Frontal cortex (tissue), 4 donors: ENCODE measurements at places on chromosomes 5 and 9. TPM values are rescaled to one million over a fixed set of nuclear protein-coding genes. Genes with fewer than 3 reads are reported as not detected.

DNA sequence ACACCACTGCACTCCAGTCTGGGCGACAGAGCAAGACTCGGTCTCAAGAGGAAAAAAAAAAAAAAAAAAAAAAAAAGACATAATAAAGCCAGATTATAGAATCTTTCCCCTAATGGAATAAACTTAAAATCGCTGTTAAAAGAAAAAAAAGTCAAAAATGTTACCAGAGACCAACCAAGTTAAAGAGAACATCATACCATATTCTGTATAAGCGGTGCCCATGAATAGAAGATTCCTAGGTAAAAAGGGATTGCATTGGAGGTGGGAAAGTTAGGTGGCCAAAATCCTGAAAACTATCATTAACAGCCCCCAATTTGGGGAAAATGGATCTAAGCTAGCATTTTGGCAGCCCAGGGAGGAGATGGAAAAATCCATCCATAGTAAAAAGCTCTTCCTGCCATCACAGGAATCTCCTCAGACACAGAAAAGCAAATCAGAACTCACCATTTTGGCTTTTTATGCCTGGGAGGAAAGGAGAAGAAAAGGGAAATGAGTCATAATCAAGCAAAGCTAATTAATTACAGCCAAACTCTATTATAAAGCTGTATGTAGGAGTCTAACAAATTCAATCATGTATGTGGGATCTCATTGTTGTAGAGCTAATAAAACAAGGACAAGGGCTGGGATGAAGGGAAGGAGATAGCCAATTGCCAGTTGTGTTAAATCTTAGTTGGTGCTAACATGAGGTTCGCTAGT, 363.8 kb downstream of the ARL15 start:
- no peak for DNase-seq

PRDM9 gene
- total RNA-seq: not detected

TRAF1 gene
- total RNA-seq: 1.6 TPM

DNA sequence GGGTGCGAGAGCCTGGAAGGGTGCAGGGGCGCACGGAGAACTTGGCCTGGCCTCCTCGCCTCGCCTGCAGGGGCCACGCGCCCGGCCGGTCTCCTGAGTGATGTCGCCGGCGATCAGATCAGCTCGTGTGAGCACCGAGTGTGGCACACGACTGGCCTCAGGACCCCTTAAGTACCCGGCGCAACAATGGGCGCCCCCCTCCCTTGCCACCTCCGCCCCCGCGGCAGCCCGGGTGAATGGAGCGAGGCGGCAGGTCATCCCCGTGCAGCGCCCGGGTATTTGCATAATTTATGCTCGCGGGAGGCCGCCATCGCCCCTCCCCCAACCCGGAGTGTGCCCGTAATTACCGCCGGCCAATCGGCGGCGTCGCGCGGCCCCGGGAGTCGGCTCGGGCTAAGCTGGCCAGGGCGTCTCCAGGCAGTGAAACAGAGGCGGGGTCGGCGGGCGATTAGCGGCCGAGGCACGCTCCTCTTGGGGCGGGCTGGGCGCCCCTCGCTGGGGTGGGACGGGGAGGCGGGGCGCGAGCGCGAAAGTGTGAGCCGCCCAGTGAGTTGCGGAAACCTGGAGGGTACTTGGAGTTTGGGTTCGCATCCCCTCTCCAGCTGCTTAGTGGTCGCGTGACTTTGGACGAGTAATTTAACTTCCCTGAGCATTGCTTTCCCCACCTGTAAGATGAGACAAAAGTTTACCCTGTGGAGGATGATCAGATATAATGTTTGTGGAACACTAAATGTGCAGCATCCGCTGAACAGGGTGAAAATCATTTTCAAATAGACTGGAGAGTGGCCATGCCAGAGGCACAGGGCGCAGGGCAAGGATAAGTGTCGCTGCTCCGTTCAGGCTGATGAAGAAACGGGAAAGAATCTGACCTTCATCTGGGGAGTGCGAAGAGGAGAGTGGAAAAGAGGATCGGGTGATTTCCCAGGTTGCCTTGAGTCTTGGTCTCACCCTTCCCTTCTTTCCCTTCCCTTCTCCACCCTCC, at the start of gene NEUROG1:
Gene NEUROG1, minus strand, starts transcription at position 145 of the 982 bp plus-strand sequence. CDS start 274 bp downstream, outside the sequence.
- DNase-seq: no peak

DNA sequence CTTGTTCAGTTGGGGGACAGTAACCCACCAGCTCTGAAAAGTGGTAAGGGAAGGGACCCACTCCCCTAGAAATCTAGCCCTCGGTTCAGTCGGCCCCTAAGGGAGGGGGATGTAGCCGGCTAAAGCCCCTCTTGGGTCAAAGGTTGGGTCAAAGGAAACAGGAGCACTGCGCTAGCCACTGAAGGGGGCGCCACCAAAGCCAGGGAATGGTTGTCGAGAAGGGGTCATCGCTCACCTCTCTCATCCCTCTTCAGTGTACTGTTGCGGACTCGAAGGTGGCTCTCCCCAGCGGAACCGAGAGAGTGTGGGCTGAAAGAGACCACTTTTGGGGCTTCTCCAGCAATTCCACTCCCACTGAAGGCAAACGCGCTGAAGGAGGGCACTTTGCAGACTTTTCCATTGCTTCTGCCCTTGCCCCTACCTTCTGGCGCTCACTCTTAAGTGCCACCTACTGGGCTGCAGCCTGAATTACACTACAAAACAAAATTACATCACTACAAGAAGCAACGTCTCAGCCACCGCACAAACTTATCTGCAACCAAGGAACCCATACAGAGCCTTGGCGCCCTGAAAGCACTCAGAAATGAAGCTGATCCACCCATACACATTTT, 396.9 kb downstream of the PDE4D start:
- no peak for DNase-seq

N4BP3 gene
- total RNA-seq: 4.1 TPM

- DNase-seq: no peak
Observed at GRCh38 chr5:218457-219291, 554 bp downstream of the SDHA start.

DNA sequence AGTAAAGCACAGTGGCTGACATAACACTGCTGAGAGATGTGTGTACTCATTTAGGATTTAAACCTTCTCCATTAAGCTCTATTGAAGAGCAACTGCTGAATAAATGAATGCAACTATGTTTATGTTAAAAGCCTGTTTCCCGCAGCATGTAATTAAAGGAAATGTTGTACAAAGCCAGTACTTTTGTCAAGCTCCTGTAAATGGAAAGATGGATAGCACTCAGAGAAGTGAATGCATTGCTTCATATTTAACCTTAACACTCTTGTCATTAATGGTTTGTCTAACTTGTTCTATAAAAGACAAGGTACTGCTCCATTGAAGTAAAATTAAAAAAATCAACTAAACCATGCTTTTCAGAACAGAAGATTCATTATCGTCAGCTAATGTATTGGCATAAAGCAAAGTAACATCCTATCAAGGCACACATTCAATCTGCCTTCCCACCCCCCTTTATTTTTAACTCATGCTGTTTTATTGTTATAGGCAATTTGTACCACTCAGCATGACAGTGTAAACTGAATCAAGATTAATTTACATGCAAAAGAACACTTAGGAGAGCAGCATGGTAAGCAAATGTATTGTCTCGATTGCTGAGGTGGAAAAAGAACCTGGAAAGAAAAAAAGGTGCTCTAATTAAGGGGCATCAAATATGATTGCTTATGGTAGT, 240.9 kb upstream of the TBCA start:
- no peak for DNase-seq

PFN3 gene
- total RNA-seq: 0.82 TPM

DNA sequence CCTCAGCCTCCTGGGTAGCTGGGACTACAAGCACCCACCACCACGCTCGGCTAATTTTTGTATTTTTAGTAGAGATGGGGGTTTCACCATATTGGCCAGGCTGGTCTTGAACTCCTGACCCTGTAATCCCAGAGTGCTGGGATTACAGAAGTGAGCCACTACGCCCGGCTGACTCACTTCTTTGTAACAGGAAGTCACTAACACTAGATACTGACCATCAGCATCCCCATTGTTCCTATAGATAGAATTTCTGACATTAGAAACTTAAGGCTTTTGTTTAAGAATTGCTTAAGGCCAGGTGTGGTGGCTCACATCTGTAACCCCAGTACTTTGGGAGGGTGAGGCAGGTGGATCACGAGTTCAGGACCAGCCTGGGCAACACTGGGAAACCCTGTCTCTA, 42.2 kb downstream of the LEAP2 start:
- no peak for DNase-seq

TEK gene
- 6.9 TPM for total RNA-seq

GCNT4 gene
- 2.4 TPM for total RNA-seq

OTP gene
- total RNA-seq: not detected

GRCh38 chr5:95526871-95527270, 27.9 kb downstream of the SKIC3 start:
- DNase-seq: no peak

ADAMTS6 gene
- 15.5 TPM for total RNA-seq

DNA sequence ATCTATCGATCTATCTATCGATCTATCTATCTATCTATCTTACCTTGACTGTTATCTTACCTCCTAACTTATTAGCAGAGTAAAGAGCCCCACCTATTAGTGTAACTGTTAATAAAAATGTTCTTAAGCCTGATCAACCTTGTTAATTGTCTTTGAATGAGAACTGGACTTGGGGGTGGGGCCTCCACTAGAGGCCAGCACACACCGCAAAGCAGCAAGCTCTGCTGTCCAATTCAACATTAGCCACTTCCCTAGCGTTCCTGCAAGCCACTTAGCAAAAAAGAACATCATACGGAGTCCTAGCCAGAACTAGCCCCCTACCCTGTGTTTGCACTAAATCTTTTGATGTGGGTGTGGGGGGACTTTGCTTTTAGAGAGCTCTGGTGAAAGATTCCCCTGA, 515.8 kb downstream of the KDM4C start:
- DNase-seq: no peak

GRCh38 chr5:116032991-116033390, 719 bp downstream of the ARL14EPL start:
- DNase-seq: no peak

LEAP2 gene
- total RNA-seq: 1.2 TPM

- DNase-seq: no peak
Observed at GRCh38 chr5:8683496-8683895, 814.5 kb downstream of the MTRR start.

FGF10 gene
- total RNA-seq: 2.4 TPM

IL9 gene
- not detected for total RNA-seq

DNA sequence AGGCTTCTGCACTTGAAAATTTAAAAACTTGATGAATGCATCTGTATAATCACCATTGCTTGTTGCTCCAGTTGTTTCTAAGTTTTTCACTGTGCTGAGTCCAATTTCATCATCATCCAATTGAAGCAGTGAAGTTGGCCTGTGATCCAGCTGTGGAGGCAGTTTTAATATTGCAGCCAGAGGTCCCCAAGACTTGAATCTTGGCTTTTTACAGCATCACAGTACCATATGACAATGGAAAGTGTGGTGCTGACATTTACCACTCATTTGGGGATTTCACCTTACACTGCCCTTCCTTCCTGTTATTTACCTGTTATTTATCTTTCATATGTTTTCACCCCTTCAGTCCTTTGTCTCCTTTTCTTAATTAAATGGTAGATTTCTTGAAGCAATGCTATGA, 76.2 kb upstream of the SPIN1 start:
- no peak for DNase-seq

GRCh38 chr5:76145945-76146344, 62.8 kb downstream of the SV2C start:
- DNase-seq: no peak

DNA sequence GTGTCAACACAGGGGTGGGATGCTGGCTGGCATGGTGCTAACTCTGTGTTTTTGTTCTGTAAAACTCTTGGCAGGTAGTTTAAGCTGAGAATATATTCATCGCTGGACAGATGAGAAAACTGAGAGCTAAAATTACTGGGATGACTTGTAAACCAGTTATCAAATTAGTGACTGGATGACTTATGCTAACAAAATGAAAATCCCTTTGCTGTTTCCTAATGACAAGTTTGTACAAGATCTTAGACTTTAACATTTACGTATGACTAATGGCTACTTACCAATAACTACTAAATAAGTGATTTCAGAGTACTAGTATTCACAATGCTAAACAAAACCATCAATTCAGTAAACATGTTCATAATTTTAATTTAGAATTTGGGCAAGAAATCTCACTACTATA, 854.8 kb upstream of the ARRDC3 start:
- no peak for DNase-seq

GRCh38 chr5:148790545-148791333, 35.7 kb upstream of the ADRB2 start:
- no peak for DNase-seq

DNA sequence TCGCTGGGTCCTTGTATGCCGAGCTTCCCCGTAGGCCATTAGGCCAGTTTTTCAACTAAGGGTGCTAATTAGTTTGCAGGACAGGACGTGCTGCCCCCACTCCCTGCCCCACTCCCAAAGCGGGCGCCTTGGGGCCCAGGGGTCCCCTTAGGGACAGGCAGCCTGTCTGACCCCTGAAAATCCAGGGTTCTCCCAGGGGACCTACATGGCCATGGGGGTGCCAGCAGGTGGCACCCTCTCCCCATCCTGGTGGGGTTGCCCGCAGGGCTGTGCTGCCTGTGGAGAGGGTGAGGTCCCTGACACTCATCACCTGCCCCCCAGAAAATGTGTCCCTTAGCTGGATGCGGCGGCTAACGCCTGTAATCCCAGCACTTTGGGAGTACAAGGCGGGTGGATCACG, 8.5 kb upstream of the CCDC187 start:
- DNase-seq: peak; percentile 79

DNA sequence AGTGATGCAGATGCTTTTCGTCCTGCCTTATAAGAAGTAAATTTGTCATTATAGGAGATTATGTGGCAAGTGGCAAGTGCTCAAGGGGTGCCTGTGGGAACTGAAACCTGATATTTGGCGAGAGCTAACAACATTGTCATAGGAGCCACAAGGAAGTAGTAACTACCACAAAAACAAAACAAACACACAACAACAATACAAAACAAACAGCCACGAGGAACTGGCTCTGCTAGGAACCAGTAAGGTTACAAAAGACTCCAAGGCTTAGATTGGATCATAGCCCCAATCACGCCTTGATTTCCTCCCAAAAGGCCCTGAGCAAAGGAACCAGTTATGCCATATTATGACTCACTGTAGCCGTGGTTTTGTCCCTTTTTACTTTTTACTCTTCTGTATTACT, 1045.2 kb downstream of the CDH12 start:
- no peak for DNase-seq

DNA sequence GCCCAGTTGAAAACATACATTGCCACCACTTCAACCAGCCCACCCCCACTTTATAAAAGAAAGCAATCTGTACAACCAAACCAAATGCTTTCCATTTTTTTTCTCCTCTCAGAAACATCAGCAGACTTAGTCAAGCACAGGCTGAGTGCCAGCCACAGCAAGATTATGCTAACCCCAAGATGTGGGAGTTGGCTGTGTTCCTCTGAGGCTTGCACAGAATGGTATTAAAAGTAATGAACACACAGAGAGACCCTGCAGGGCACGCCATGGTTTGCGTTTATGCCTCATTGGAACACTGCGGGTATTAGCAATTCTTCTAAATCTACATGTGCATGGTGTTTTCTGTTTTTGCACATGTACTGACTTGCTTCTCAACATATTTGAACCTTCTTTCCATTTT, 419.9 kb upstream of the GRAMD2B start:
- no peak for DNase-seq

GRCh38 chr9:136567651-136568287, 21.9 kb upstream of the NOTCH1 start:
- DNase-seq: no peak

ADAMTSL1 gene
- total RNA-seq: 11.4 TPM

MRPS2 gene
- 13.9 TPM for total RNA-seq

GRCh38 chr5:139681466-139681865, 33.3 kb downstream of the CXXC5 start:
- no peak for DNase-seq
